ENCODE measurements at places on chromosomes 12 and 14.

GRCh38 chr14:100433428-100433814, 110.3 kb downstream of the SLC25A47 start:
- DNase-seq: no peak

GRCh38 chr12:19688532-19688931, 249.2 kb downstream of the AEBP2 start:
- DNase-seq: no peak

DNA sequence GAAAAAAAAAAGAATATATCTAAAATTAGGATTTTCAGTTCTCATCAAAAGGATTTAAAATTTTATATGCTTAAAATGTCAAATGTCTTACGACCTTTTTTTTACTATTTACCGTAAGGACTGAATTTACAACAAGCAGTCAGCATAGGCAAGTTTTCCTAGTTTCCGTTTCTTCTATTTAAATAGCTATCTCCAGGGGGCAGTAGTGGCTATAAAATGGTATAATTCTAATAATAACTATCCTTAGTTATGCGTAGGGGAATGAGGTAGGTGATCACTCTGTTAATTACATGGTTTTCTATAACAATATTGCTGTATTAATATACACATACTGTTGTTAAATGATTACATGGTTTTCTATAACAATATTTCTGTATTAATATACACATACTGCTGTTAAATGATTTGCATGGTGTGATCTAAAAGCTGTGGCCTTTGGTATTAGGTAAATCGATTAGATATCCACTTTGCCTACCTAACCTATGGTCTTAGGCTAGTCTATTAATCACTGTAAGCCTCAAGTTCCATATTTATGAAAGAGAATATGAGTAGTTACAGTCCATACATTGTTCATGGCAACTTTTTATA, 217.7 kb upstream of the PDZRN4 start:
- peak; percentile 79 for DNase-seq

- DNase-seq: no peak
Observed at GRCh38 chr12:114876968-114877680, 193.1 kb upstream of the TBX3 start.

- DNase-seq: no peak
Observed at GRCh38 chr12:97300891-97301290, 161.7 kb upstream of the RMST start.

DNA sequence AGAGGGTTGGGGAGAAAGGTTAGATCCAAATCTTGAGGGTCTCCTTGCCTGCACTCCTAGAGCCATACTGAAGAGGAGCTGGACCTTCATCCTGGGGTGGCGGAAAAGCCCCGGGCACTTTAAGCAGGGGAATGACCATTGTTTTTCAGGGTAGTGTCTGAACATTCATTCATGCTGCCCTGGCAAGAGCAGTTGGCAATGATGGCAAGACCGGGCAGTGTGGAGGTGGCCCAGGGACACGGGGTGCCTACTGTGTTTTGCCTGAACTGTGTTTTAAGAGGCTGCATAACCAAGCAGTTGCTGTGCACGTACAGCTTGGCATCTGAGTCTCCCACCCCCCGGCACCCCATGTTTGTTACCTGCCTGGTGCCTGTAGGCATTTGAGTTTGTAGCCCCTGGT, 14.7 kb downstream of the TPCN1 start:
- DNase-seq: no peak

DNA sequence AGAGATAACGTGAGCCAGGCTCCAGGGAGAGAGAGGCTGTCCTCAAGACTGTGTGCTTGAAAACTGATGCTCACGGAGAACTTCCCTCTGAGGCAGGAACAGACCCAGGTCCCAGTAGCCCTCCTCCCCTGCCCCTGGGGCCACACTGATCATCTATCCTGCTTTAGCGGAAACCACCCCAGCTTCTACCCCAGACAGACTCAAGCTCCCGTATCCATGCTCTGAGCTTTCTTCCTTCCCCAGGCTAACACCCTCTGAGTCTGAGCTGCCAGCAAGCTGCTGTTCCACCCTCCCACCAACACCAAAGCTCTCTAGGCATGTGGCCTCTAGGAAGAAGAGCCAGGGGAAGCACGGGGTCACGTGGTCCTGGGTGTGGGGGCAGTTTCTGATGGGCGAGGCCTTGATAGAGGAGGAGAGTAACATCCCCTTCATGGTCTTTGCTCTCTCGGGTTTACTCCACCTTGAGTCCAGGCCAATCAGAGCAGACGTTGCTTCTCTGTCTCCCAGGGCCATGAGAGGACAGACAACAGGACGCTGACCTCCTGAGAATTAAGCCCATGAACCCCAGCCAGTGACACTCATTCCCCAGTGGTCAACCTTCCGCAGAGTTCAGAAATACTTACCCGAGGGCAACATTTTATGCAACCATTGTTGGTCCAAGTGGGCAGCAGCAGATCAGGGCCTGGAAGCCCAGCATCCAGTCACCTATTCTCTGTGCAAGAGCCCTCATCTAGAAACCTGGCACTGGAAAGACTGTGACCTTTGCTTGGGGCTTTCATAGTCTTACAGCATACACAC, 1.4 kb downstream of the PCK2 start:
- peak; percentile 92 for DNase-seq

GRCh38 chr14:85333313-85333712, 196.6 kb upstream of the FLRT2 start:
- DNase-seq: no peak

DNA sequence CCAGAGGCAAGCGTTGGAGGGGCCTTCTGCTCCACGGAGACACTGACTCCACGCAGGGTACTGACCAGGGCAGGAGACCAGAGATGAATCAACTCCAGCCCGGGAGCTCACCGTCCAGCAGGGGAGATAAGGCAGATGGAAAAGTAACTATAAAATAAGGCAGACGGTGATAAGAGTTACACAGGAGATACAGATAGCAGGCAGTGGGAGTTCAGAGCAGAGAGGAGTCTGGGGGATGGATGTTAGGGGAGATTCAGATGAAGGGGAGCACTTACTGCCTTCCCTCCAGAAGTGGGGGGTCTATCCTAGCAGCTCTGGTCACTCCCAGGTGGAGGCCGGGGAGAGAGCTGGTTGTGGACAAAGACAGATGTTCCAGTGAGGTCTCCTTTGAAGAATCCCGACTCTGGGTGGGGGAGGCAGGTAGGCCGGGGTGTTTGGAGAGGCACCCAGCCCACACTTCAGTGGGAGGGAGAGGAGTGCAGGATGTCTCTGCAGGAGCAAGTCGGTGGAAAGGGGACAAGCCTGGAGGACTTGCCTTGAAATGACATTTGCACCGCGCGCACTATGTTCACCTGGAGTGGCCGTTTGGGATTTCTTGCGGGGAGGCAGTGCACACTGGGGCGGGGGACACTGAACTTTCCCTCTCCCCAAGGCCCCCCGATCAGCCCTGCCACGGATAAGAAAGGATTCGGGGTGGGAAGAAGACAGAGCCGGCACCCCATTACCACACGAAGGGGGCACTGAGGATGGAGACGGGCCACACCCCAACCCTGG, 1.2 kb downstream of the PITPNM2 start:
- DNase-seq: no peak

- DNase-seq: no peak
Observed at GRCh38 chr12:125487336-125487735, 422.1 kb downstream of the AACS start.

DNA sequence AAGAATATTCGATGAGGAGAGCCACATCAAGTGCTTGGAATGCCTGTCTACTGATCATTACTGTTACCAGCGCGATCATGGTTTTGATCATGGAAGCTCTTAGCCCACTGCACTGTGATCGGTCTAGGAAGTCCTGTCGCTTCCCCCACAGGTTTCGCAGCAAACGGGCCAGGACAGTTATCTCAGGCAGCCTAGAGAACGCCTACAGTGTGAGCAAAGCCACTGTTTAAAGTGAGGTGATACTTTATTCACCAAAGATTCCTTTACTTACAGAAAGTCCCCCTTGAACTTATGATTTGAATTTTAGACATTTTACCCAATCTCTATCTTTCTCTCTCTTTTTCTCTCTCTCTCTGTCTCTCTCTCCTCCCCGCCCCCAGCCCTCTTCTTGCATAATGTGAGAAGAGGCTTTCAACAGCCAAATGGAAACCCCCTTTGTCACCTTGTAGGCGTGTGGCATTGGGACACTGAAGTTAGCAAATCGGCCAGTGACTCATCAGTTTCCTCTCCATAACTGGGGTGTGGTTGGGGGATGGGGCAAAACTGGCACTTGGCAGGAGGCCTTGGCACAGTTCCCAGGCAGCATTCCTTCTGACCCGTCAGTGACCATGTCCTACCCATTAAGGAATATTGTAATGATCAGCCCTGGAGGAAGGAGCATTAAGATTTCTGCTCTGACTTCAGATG, 214.8 kb downstream of the CHST11 start:
- no peak for DNase-seq

Measured in Karpas-422 (cell line).